NCI-H1105 (cell line): ENCODE measurements at places on chromosomes 11 and 22.

DNA sequence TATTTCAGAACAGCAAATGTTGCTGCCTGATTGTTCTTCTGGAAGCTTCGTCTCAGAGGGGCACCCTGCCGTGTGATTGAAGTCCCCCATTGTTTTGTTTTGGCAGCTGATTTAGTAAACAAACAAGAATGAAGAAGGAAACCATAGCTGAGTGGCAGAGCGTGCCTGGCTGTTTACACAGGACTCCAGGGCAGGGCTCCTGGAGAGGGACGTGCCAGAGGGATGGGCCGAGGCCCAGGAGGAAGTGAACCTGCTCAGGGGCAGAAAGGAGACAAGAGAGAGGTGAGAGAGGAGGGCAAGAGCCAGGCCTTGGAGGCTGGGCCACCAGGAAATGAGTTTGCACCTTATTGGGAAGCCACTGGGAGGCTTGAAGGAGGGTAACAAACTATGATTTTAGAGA lies 85.5 kb upstream of the B3GAT1 start:
- no peak for DNase-seq

DNA sequence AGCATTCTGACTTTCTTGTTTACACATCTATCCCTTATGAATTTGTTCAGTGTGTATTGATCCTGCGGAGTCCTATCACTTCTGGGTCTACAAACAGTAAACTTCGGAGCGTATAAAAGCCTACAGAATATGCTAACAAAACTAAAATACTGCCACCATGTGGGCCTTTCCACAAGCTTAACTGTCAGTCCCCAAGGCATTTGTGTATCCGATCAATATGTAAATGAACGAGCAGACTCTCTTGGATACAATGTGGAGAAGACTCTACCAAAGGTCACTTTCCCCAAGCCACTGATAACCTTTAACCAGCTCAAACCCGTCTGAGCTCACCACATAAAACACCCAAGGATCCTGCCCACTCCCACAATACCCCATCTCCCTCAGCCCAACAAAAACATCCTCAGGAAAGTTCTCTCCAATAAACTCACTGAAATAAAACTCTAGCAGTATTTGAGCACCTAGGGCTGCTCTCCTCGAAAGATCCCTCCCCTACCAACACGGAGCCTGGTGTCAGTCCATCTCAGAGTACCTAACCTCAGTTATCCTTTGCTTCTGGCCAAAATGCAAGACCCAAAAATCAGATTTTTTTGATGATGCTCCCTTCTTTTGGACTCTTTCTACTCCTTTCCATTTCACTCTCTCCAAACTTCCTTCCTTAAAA lies 17.8 kb downstream of the ADA2 start:
- no peak for DNase-seq

GRCh38 chr11:98183034-98183433 lies 837.7 kb upstream of the CNTN5 start:
- DNase-seq, result no peak

DNA sequence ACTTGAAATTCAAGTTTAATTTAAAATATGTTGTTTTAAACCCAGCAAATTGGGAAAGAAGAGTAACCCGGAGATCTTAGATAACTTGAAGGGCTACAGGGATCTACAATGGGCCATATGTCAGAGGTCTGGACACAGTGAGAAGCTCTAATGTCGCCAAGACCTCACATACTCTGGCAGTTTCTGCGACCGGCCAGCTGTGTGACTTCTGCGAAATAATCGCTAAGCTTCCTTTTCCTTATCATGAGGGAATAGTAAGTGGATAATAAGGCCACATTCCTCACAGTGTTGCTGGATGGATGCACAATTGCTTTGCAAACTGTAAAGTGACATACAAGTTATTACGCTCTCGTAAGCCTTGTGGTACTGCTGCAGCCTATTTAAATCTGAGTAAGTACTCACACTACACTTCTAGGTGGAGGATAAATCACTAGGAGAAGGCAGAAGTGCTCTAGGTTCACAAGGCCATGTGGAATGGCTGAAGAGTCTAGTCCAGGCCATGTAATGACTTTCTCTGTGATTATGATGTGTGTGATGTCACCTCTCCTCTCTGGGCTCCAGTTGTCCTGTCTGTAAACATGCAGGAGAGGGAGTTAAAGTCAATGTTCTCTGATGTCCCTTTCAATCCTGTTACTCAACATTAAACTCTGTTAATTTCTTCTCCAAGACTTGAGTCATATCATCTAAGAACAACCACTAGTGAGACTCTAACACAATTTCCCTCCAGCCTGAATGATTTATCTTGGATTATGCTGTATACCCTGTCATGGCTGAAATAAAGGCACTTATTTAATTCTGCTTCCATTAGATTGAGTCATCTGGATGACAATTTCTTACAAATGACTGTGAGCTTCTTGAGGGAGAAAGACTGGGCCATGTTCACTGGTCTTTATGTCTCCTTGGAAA lies 192.6 kb upstream of the NARS2 start:
- no peak for DNase-seq

GRCh38 chr11:14073849-14074476 lies 111.4 kb downstream of the SPON1 start:
- DNase-seq, result no peak

GRCh38 chr11:88301488-88302140 lies 35.9 kb downstream of the CTSC start:
- DNase-seq, result no peak

DNA sequence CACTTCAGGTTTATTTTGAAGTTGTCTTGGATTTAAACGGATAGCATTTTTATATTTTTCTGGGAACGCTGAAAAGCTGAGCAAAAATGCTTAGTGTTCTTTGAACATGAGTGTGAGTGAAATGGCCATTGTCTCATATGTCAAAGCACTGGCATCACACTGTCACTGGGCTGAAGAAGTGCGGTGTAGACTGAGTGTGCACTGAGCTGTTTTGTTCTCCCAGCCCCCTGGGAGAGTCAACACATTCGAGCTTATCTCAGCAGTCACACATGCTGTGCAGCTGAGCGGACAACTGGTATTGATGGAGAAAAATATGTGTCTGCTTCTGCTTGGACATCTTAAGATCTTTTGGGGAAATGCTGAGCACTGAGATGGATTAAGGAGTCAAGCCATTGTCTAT lies 90.8 kb downstream of the TECTA start:
- no peak for DNase-seq

GRCh38 chr11:44377914-44378321 lies 68.0 kb upstream of the ALX4 start:
- DNase-seq, result no peak

DNA sequence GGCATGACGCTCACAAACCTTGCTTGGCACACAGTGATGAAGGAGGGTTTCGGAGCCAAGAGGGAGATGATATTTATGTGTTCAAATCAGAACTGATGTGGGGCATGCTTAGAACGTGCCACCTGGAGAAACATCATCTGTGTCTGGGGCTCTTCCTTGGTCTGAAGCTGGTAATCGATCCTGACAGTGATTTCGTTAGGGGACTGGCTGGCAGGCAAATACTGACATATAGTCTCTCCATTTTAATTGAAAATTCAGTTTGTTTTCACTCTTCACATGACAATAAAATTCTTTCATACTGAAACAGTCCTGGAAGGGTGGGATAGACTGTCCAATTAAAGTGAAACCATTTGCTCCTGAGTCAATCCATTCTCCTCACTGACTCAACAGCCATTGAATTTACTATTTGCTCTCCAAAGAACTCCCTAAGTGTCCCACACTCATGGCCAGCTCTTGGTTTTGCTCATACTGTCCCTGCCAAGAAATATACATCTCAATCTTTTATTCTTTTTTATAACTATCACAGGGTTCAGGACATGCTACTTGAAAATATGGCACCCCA lies 134.8 kb downstream of the TRPC6 start:
- no peak for DNase-seq

- no peak for DNase-seq
Observed at GRCh38 chr11:73889019-73889418, 12.2 kb downstream of the PAAF1 start.

- no peak for DNase-seq
Observed at GRCh38 chr11:128552783-128553661, 34.3 kb downstream of the ETS1 start.

- no peak for DNase-seq
Observed at GRCh38 chr11:36142439-36142838, 146.8 kb downstream of the COMMD9 start.

- no peak for DNase-seq
Observed at GRCh38 chr11:6142936-6143335, 27.2 kb downstream of the OR52B2 start.

DNA sequence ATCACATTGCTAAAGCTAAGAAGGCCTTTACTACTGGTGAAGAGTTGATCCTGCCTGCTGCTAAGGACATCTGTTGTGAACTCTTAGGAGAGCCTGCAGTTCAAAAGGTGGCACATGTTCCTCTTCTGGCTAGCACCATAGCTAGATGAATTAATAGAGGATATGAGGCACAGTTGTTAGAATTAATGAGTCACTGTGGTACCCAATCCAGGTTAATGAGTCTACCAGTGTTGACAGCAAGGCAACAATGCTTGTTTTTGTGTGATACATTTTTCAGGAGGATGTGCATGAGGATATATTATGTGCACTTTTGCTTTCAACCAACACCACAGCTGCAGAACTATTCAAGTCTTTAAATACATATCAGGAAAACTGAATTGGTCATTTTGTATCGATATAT lies 12.0 kb downstream of the C11orf58 start:
- DNase-seq, result no peak

- DNase-seq, result no peak
Observed at GRCh38 chr11:62980133-62980760, 4.5 kb downstream of the SLC22A6 start.

GRCh38 chr11:25039165-25039564 lies 542.3 kb downstream of the LUZP2 start:
- no peak for DNase-seq
